Fibroblast of lung (primary cell): ENCODE measurements at places on chromosomes 13 and 19. TPM values are rescaled to one million over a fixed set of nuclear protein-coding genes. Genes with fewer than 3 reads are reported as not detected.

The PDCD5 gene
- total RNA-seq, result 93.7 and 107 TPM in 2 replicates

The FUT2 gene
- total RNA-seq, result under 0.01 TPM in 1 of 2 replicates, not detected in the other

The DHPS gene
- total RNA-seq, result 56.5 and 60.4 TPM in 2 replicates

The TDRD12 gene
- total RNA-seq, result under 0.01 and 0.17 TPM in 2 replicates

The SLC25A41 gene
- total RNA-seq, result under 0.01 and 0.26 TPM in 2 replicates

The CPB2 gene
- not detected in 2 replicates for total RNA-seq

The C19orf81 gene
- not detected in 2 replicates for total RNA-seq

The CYP4F8 gene
- not detected in 2 replicates for total RNA-seq

The CEACAM3 gene
- total RNA-seq, result not detected in 2 replicates

The TEX101 gene
- total RNA-seq, result not detected in 2 replicates

The UBA52 gene
- total RNA-seq, result 917 and 1,142 TPM in 2 replicates

The PRR36 gene
- total RNA-seq, result under 0.01 TPM in 1 of 2 replicates, not detected in the other

The SMIM44 gene
- not detected in 2 replicates for total RNA-seq

The POLRMT gene
- total RNA-seq, result 17.2 and 21.5 TPM in 2 replicates

The SYMPK gene
- total RNA-seq, result 22.3 and 32.2 TPM in 2 replicates

The CDADC1 gene
- 6.1 and 6.7 TPM in 2 replicates for total RNA-seq

The KLK10 gene
- total RNA-seq, result not detected in 2 replicates

The PRSS57 gene
- not detected in 2 replicates for total RNA-seq

The ZNF442 gene
- 2.3 and 5.1 TPM in 2 replicates for total RNA-seq

The CSNK1A1L gene
- not detected in 2 replicates for total RNA-seq

The TTYH1 gene
- total RNA-seq, result not detected in 2 replicates

The CBLC gene
- under 0.01 and 0.33 TPM in 2 replicates for total RNA-seq

The B3GNT3 gene
- not detected in 2 replicates for total RNA-seq

The TMIGD2 gene
- total RNA-seq, result not detected in 2 replicates

The GFY gene
- not detected in 2 replicates for total RNA-seq

The OR10H1 gene
- not detected in 2 replicates for total RNA-seq

The C2CD4C gene
- total RNA-seq, result under 0.01 and 0.17 TPM in 2 replicates

The WDR87 gene
- total RNA-seq, result not detected in 2 replicates

The TRPC4 gene
- total RNA-seq, result 1.7 and 2.6 TPM in 2 replicates

The POGLUT2 gene
- total RNA-seq, result 11.7 and 14.6 TPM in 2 replicates

The MRPL4 gene
- 16.7 and 17.2 TPM in 2 replicates for total RNA-seq

The PNMA8A gene
- total RNA-seq, result 3.9 and 8.9 TPM in 2 replicates

The FAM32A gene
- 102 and 106 TPM in 2 replicates for total RNA-seq

The ARHGEF1 gene
- 21.6 TPM in 2 replicates for total RNA-seq

The SIGLEC14 gene
- total RNA-seq, result not detected in 2 replicates

The REEP6 gene
- total RNA-seq, result 0.99 and 1.3 TPM in 2 replicates

The VN1R4 gene
- not detected in 2 replicates for total RNA-seq

The ZSCAN5A gene
- total RNA-seq, result 5.9 and 6.3 TPM in 2 replicates

The IGLON5 gene
- not detected in 2 replicates for total RNA-seq
